ENCODE measurements at places on chromosomes 5 and 9.

- no peak for DNase-seq
Measured at GRCh38 chr9:7828334-7828733, 28.8 kb upstream of the DMAC1 start.

GRCh38 chr5:16518606-16519005 lies 53.0 kb upstream of the ZNF622 start:
- no peak for DNase-seq

DNA sequence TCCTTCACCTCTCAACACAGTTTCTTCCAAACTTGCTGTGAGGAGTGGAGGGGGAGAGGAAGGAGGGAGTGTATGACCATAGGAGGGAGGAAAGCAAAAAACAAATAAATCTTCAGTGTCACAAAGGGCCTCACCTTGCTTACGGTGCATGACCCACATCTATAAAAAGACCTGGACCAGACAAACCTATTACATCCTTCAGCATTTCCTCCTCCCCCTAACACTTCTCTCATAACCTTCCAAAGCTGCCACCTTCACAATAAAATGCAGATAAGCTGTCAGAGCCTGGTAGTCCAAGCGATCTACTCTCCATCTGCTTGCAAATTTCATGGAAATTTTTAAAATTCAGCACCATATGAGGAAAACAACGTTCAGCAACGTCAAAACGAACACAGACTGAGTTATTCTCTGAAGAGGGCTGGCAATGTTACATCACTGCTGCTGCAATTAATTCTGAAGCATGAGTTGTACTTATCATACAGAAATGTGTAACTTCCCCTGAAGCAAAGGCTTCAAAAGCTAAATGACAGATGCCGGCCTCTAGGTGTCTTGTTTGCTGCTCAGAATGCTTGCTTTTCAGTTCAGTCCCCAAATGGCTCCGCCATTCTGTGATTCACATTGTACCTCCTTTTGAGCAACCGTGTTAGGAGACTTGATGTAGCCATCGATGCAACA lies 62.9 kb downstream of the EFNA5 start:
- no peak for DNase-seq

DNA sequence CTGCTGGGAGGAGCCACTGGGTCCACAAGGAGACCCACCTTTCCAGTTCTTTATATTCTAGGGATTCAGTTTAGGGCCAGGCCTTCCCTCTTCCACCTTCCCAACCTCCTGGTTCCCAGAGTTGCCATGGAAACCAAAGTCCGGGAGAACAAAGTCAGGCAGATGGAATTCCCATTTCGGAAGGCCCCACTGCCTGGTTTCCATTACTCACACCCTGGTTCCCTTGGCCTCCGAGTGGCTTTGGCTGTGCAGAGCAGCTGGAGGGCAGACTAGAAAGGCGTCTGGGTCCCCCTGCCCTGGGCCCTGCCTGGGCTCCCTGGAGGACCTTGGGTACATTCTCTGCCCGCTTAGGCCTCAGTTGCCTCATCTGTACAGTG lies 136.1 kb downstream of the RGS3 start:
- DNase-seq, result no peak

- DNase-seq, result no peak
Measured at GRCh38 chr5:82178378-82178777, 99.8 kb downstream of the RPS23 start.

DNA sequence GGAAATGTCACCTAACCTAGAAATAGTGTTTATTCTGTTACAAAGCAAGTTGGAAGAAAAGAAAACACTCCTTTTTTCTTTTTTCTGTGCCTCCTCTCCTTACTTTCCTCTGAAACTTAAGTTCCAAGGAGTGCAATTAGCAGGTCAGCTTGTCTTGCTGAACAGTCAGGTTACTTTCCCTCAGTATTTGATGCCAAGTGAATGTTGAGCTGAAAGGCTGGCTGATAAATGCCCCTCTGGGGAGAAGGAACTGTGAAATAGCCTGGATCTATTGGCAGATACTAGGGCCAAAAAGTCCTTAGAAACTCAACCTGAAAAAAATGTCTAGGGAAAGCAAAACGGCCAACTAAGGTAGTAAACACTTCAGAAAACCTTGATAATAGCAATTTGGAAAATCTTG lies 43.6 kb downstream of the GRIA1 start:
- DNase-seq, result no peak

Data from activated CD4-positive, alpha-beta T cell treated with anti-CD3 and anti-CD28 coated beads for 24 hours (primary cell).